CD4-positive, CD25-positive, alpha-beta regulatory T cell (primary cell): ENCODE measurements at places on chromosomes 3 and 15.

DNA sequence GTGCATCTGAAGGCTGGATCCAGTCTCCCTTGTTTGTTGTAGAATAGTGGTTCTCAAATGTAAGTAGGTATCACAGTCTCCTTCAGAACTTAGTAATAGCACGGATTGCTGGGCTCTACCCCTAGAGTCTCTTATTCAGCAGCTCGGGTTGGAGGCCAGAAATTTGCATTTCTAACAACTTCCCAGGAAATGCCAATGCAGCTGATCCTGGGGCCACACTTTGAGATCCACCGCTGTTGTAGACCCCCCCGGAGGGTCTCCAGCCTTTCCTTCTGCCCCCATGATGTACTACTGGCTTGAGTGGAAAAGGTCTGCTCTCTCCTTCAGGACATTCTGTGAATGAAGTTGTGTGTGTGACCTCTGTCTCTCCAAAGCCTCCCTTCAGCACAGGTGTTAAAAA is 153.8 kb upstream of the CTNNB1 start:
- no peak for DNase-seq

DNA sequence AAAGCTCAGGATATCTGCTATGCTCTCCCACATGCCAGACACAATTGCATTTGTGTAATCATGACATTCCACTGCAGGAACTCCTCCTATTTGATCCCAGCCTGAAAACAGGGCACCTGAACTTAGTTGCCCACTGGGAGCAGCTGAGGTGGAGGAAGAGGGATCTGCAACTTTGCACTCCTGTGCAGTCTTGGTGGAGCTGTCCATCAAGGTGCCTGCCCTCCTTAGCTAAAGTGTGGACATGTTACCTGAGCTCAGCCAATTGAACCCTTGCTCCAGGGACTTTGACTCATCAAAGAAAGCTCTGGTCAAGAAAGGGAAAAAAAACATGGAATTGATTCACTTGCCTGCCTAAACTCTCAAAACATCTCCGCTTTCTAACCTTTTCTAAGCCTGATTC is 33.3 kb upstream of the TUBGCP5 start:
- DNase-seq = no peak

DNA sequence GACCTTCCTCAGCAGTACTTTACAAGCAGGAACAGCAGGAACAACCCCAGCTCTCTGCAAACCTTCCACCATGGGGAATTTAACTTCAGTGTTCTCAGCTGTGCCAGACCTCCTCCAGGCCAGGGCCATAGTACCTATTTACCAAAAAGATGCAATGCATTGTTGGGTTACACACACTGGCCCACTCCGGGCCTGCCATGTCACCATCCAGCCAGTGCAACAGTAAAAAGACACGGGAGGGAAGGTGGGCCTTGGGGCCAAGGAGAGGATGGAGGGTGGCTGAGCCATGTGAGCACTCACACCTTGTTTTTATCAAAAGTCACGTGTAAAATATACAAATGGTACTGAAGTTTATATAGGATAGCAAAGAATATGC is 157.0 kb downstream of the GABRB3 start:
- DNase-seq = no peak

DNA sequence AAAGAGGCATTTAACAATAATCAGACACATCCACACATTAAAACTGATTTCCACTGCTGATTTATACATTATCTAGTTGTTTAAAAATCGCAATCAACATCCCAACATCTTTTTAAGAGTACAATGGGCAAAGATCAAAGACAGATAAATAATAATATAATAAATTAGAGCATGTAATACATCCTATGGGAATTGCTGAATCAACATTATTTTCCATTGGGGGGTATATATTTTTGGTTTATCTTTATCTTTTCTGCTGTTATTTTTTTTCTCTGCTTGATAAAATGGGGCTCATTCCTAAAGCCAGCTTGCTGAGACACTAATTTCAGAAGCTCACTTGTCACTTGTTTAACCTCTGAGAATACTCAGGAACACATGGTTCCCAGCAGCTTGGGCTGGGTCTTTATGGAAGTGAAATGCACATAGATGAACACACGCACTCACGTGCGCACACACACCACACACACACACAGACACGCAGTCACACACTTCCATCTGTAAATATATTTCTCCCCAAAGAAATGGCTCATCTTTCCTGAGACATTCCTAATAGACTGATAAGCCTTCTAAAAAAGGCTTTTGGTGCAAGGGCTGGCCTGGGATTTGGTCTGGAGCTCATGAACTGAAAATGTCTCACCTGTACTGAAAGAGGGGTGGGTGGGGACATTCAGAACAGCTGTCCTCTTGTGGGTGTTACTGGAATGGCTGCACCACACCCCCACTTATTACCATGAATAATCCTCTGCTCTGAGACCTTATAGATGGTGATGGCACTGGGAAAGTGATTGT is 3.5 kb upstream of the PPIB start:
- DNase-seq = no peak

- DNase-seq = no peak
These were observed 33.5 kb downstream of the SLCO2A1 start for GRCh38 chr3:133996251-133996661.

GRCh38 chr15:79702621-79703020 is 194.2 kb downstream of the MTHFS start:
- no peak for DNase-seq

GRCh38 chr3:78176869-78177268 is 1137.0 kb downstream of the ROBO2 start:
- no peak for DNase-seq

- no peak for DNase-seq
These were observed 54.3 kb downstream of the HMG20A start for GRCh38 chr15:77475001-77475400.

DNA sequence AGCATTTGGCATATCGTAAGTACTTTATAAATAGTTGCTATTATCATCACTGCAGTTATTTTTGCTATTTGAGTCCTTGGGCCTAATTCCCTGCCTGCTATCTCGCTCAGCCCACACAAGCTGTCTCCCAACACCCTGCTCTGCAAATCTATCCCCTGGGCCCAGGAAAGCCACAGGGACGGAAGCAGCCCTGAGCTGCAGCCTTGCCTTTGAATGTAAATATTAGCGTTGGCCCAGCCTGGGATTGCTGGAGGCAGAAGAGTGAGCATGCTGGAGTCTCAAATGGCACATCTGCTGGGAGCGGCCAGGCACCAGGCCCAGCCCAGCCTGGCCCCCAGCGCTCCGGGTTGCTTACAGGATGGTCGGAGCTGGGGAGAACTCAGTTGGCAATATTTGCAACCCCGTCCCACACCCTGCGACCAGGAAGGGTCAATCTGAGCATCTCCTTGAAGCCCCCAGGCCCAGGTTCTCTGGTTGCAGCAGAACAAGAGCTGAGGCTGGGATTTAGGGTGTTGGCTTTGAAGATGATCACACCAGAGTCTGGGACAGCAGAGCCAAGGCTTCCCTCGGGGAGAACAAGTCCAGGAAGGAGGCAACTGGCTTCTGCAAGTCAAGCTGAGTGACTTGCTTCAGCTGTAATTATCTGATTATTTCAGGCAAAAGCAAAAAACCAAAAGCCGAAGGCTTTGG is 529.6 kb downstream of the SHQ1 start:
- no peak for DNase-seq

- no peak for DNase-seq
These were observed 50.2 kb downstream of the RARB start for GRCh38 chr3:25478211-25478757.

DNA sequence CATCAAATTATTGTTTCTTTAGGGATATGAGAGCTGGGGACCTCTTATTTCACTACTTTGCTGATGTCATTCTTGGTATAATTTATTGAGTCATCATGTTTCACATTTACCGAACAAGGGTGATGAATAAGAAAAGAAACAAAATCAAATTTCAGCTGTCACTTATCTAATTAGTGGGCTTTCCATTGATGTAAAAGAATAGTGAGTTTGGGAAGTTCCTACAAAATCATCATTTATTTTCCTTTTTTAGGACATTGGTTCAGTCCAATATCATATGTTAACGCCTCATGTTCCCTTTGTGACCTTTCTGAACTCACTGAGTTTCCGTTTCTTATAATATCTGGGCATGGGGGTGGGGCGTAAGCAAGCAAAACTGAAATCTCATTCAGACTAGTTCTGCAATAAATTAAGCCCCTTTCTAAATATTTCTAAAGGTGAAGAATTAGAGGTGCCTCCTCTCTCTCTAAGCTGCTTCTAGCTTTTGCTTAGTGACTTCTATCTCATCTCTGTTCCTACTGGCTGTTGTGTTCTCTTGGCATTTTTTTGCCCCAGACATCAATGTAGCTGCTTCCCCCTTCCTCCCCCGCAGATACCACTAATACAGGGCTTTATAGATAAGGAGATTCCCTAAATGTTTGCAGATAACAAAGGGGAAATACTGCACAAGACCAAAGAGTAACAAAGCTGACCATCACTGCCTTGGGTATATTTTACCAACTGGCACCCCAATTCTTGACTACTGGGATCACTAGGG is 238.0 kb upstream of the CTNNB1 start:
- DNase-seq = no peak

- peak; percentile 52 for DNase-seq
These were observed 38.6 kb downstream of the TAFA4 start for GRCh38 chr3:68893600-68894239.

GRCh38 chr15:70200511-70201424 is 103.1 kb upstream of the TLE3 start:
- DNase-seq = no peak

- no peak for DNase-seq
These were observed 103.0 kb upstream of the UBE2E2 start for GRCh38 chr3:23100106-23100505.

- DNase-seq = no peak
These were observed 9.1 kb downstream of the GHRL start for GRCh38 chr3:10283638-10284037.

DNA sequence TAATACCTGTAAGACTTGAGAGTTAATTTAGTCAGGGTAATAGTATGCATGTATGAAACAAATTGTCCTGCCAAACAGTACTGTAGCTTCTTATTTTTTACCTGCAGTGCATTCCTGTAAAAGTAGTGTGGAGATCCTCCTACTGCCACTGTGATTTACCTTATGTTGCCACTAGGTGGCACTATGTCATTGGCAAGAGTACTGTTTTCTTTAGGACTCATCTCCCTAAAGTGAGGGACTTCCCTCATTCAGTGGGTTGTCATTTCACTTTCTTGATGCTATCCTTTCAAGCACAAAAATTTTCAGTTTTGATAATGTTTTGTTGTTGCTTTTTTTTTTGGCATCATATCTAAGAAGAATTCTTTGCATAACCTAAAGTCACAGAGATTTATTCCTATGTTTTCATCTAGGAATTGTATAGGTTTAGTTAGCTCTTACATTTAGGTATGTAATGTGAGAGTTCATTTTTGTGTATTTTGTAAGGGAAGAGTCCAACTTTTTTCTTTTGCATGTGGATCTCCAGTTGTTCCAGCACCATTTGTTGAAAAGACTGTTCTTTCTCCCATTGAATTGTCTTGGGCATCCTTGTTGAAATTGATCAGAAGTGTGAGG is 105.7 kb downstream of the AKAP13 start:
- DNase-seq = peak; percentile 64

GRCh38 chr3:69750549-69750948 is 11.3 kb downstream of the MITF start:
- DNase-seq = no peak

- DNase-seq = no peak
These were observed 176.0 kb upstream of the BCHE start for GRCh38 chr3:166013073-166013679.

DNA sequence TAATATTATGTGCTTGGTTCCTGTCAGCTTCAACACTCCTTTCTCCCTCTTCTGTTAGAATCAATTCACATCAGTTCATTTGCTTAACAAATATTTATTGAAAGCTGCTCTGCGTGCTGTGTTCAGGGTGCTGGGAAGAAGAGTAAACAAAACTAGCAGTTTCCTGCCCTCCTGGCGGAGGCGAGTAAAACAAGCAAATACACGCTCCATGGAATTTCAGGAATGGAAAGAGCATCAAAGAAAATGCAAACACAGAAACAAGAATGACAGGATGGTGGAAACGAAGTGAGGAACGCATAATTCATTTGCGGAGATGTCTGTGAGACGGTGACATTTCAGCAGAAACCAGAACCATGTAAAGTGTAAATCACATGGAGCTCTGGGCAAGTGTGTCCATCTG is 49.4 kb upstream of the SPTSSB start:
- no peak for DNase-seq

GRCh38 chr15:94081829-94082228 is 149.5 kb upstream of the MCTP2 start:
- DNase-seq = no peak

GRCh38 chr15:90470453-90470852 is 59.3 kb upstream of the CRTC3 start:
- no peak for DNase-seq

GRCh38 chr15:80957976-80958375 is 31.6 kb downstream of the MESD start:
- DNase-seq = no peak

- no peak for DNase-seq
These were observed 29.5 kb downstream of the PLSCR5 start for GRCh38 chr3:146575636-146576035.

- no peak for DNase-seq
These were observed 105.0 kb downstream of the IQCH start for GRCh38 chr15:67359431-67360079.

DNA sequence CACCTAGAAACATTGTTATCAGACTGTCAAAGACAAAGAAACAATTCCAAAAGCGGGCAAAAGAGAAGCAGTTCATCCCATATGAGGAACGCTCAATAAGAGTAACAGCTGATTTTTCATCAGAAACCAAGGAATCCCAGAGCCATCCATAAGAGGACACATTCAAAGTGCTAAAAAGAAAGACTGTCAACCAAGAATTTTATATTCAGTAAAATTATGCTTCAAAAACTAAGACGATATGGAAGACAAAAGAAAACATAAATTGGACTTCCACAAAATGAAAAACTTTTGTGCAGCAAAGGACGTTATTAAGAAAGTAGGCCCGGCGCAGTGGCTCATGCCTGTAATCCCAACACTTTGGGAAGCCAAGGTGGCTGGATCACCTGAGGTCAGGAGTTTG is 4.0 kb downstream of the LEO1 start:
- DNase-seq = no peak

DNA sequence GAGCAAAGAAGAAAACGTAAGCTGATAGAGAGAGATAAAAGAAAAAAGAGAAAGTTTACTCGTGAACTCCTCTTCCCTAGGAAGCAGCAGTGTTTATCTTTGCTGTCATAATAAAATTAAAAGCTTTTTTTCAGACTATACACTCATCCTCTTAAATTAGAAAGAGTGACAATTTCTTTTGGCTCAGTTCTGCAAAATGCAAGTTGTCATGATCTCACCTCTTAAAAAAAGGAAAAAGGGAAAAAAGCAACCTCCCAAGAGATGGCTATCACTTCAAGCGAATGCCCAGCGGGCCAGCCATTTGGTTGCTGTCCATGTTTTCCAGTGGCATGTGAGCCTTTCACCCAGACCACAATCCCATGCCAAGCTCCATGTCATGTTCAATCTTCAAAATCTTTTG is 7.0 kb upstream of the THBS1 start:
- no peak for DNase-seq

DNA sequence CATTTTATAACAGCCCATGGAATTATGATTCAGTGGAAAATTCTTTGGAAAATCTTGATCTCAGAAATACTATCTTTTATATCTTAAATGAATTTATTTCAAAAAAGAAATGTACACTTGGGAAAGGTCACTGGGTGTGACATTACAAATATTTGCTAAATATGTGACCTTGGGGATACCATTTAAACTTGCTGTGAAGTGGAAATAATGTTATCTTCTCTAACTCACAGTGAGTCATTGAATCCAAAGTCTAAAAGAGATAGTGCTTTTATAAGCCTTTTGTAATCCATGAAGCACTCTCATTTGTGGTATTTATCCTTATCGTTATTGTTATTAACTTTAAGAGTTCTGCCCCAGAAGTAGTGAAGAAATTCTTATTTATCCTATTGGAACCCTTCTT is 289.8 kb upstream of the SEMA6D start:
- DNase-seq = no peak
